ENCODE measurements at places on chromosomes 7 and 10.

GRCh38 chr10:123901621-123902020, 10.0 kb upstream of the CPXM2 start:
- no peak for DNase-seq

GRCh38 chr10:34125702-34126101, 689.4 kb downstream of the PARD3 start:
- no peak for DNase-seq

DNA sequence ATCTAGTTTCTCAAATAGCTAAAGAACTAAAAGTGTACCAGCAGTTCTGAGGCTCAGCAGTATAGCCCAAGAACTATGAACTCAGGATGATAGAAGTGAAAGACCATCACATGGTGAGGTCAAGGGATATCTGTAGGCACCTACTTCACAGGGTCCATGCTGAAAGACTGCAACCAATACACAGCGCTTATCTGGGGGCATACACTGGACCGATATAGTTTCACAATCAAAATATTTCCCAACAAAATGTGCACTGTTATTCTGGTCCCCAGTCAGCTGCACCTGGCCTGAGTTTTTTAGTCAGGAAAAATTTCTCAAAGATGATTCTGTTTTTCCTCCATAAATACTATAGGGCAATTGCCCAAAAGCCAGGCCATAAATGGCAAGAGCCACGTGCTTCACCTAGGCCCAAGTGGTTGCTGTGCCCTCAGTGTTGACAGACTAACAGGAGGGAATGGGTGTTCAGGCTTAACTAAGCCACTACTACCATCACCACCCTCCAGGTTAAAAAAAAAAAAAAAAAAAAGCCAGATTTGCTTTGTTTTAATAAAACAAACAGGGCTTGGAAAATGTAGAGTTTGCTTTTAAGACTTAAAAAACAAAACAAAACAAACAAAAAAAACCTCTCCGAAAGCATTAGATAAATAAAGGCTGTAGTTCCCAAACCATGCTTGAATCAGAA, 58.5 kb downstream of the OGDH start:
- no peak for DNase-seq

DNA sequence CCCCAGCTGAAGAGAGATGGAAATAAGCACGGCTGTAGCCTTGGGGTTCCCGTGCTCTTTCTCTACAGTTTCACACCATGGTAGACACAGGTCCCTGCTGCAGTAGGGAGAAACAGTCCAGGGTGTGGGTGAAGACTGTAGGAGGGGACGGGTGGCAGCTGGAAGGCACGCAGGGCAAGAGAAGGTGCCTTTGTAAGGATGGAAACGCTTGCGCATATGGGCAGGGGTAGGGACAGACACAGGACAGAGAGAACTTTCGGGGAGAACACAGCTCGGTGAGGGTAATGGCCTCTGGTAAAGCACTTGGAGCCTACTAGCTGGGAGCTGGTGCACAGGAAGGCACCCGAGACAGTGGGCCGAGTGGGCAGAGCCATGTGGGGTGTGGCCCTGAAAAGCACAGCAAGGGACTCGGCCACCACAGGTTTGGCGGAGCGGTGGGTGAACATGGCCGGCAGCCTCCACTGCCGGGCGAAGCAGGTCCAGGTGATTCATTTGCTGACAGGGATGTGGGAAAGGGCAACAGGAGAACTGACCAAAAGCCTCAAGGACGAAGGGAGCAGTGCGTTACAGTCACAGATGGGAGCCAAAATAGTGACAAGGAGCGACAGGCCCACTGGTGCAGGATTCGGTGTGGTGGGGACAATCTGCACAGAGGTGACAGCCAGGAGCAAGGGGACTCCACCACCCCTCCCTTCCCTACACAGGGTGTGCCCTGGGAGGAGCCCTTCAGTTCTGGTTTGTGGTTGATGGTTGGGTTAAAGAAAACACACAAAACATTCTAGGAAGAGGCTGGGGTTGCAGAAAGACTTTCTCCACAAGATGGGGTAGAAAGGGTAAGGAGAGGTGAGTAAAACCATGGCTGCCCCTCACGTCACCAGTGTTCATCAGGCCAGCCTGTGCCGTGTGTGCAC, 97.1 kb downstream of the VOPP1 start:
- no peak for DNase-seq

- no peak for DNase-seq
These were observed 32.9 kb upstream of the SMC3 start for GRCh38 chr10:110534571-110534970.

GRCh38 chr7:73532224-73532623, 10.1 kb upstream of the BAZ1B start:
- DNase-seq: no peak

- DNase-seq: no peak
These were observed 433.9 kb downstream of the SORCS3 start for GRCh38 chr10:105075031-105075430.

- peak; percentile 50 for DNase-seq
These were observed 240.3 kb downstream of the IPMK start for GRCh38 chr10:58027426-58027825.

DNA sequence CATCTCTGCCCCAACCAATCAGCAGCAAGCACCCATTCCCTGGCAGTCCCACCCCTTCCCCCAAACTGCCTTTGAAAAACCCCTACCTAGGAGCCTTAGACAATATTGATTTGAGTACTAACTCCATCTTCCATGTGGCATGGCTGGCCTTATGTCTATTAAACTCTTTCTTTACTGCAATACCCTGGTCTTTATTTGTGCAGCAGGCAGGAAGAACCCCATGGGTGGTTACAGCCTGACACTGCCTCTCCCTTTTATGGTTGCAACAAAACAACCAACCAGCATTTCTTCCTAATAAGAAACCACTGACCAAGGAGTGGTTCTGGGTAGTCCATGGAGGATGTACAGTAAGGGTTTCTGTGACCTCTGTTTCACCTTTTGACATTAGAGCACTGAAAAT, 418.1 kb downstream of the THSD7A start:
- no peak for DNase-seq

GRCh38 chr10:131609176-131609575, 291.6 kb upstream of the PPP2R2D start:
- no peak for DNase-seq

GRCh38 chr7:99784007-99784406, at the start of gene CYP3A4:
CYP3A4 (minus strand) TSS chr7:99784184; CDS start chr7:99784081, 103 bp downstream.
- DNase-seq: no peak

GRCh38 chr7:129370812-129371211, 63.4 kb upstream of the STRIP2 start:
- DNase-seq: no peak

- DNase-seq: no peak
These were observed 146.8 kb downstream of the FZD1 start for GRCh38 chr7:91411060-91411459.

- no peak for DNase-seq
These were observed 66.4 kb downstream of the MYL10 start for GRCh38 chr7:101562531-101563197.

- peak; percentile 57 for DNase-seq
These were observed 1.9 kb upstream of the ARL4A start for GRCh38 chr7:12685550-12685949.

GRCh38 chr7:128161466-128162125, 79.5 kb upstream of the LEP start:
- DNase-seq: peak; percentile 7

- DNase-seq: peak; percentile 82
These were observed 41.7 kb upstream of the CALD1 start for GRCh38 chr7:134737566-134738345.

- no peak for DNase-seq
These were observed 7.7 kb downstream of the DDX56 start for GRCh38 chr7:44565795-44566559.

GRCh38 chr7:26393818-26394217, 102.2 kb downstream of the SNX10 start:
- DNase-seq: no peak

DNA sequence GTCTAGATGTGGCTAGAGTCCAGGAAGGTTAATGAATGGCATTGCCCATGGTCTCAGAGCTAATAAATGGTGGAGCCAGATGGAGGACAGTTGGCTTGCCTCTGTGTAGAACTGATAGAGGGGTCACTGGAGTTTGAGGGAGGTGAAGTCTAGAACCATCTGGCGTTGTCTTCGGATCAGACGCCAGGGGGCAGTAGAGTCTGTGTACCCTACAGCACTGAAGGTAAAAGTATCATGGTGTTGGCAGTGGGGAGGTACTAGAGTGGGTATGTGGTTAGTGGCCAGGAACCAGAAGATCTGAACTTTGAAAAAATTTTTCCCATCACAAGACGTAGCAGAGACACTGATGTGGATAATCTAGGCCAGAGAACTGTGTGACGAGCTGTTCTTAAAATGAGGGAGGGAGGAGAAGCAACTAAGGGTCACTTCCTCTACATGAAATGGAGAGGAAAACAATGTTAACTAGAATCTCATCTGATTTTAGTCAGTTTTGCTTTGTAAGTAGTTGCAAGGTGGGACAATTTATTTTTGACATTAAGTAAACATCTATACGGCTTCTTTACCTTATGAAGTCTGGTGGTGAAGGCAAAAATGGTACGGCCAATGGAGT, 227.9 kb upstream of the PRSS58 start:
- DNase-seq: no peak

- no peak for DNase-seq
These were observed 70.9 kb upstream of the PCGF5 start for GRCh38 chr10:91149550-91149949.

GRCh38 chr10:33643042-33643441, 308.6 kb upstream of the NRP1 start:
- DNase-seq: peak; percentile 76

Measured in astrocyte of the spinal cord (primary cell).